Small intestine (tissue), 16 donors: ENCODE measurements at places on chromosomes 6 and 20. TPM values are rescaled to one million over a fixed set of nuclear protein-coding genes. Genes with fewer than 3 reads are reported as not detected.
A peak's percentile ranks its signal among the peaks of the same experiment; 100 is the strongest.

DNA sequence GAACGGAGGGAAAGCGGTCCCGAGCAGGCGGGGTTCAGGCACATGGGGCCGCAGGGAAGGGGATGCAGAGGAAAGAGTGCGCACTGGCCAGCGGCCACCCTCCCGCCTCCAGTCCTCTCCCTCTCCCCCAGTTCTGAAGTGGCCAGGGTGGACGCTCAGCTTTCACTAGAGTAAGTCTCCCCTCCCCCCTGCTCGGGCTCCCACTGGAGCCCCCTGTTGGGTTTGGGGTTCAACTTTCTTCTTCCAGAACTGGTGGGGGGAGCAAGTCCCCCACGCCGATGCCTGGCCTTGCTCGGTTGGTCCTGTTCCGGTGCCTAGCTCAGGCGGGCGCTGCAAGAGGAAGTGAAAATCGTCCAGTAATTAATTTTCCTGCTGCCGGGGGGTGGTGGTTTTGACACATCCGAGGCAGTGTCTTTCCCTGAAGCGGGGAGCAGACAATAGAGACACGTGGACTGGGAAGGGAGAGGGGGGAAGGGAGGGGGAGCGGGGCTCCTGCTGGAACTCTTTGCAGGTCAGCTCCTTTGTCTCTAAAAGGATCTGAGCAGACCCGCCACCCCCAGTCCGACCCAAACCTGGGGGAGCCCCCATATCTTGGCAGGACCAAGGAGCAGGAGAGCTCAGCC, 824 bp upstream of the SCRT2 start:
- H3K4me3 ChIP-seq = no peak overlapping the region
- H3K36me3 ChIP-seq = no peaks in the 10 kb centered on the region
- H3K27ac ChIP-seq = no peak overlapping the region
- no peaks in the 10 kb centered on the region for H3K4me1 ChIP-seq
- H3K27me3 ChIP-seq = peaks cover 2% of the 10 kb centered on the region

DNA sequence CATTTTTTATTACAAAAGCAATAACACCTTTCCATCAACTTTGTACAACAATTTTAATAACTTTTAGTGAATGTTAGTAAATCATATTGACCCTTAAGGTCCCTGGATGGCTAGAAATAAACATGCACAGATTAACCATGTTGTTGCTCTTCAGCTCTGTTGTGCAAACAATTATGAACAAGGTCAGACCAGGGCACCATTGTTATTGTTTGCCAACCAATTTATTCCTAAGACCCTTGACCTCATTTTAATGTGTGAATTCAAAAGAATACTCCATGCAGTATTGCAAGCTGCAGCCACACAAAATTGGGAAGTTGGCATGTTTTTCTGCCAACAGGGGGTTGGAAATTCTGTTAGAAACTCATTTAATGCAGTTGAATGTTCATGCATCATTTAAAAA, 426.6 kb upstream of the MAP3K7 start:
- no peak for DNase-seq
- H3K4me3 ChIP-seq = no peak overlapping the region
- no peak overlapping the region for H3K27ac ChIP-seq
- no peaks in the 10 kb centered on the region for H3K4me1 ChIP-seq
- no peaks in the 10 kb centered on the region for H3K36me3 ChIP-seq
- no peaks in the 10 kb centered on the region for H3K27me3 ChIP-seq

- no peaks in the 10 kb centered on the region for H3K27me3 ChIP-seq
- peaks cover 29% of the 10 kb centered on the region for H3K4me1 ChIP-seq
- no peak overlapping the region for H3K4me3 ChIP-seq
- H3K27ac ChIP-seq = no peak overlapping the region
- DNase-seq = no peak
- H3K36me3 ChIP-seq = no peaks in the 10 kb centered on the region
These were observed 117.3 kb downstream of the QRSL1 start for GRCh38 chr6:106746652-106747051.

- no peak overlapping the region for H3K27ac ChIP-seq
- DNase-seq = peak; percentile 23
- H3K4me3 ChIP-seq = no peak overlapping the region
These were observed 4.7 kb downstream of the LINC00237 start for GRCh38 chr20:21101453-21101931.

GRCh38 chr6:87837876-87838275, 135.8 kb upstream of the AKIRIN2 start:
- no peaks in the 10 kb centered on the region for H3K27me3 ChIP-seq
- no peak overlapping the region for H3K27ac ChIP-seq
- no peak for DNase-seq

- peak overlapping the region; percentile 71 for H3K27ac ChIP-seq
- H3K36me3 ChIP-seq = no peaks in the 10 kb centered on the region
- peaks cover 2% of the 10 kb centered on the region for H3K27me3 ChIP-seq
- H3K4me1 ChIP-seq = no peaks in the 10 kb centered on the region
These were observed 55.9 kb upstream of the HDDC2 start for GRCh38 chr6:125357515-125358256.

DYNLT2 gene
- polyA plus RNA-seq = 0.89 TPM

LINC00237 gene
- polyA plus RNA-seq = not detected
